CD4-positive, CD25-positive, alpha-beta regulatory T cell (primary cell): ENCODE measurements at places on chromosomes 4 and X. TPM values are rescaled to one million over a fixed set of nuclear protein-coding genes. Genes with fewer than 3 reads are reported as not detected.

ARX gene
- polyA plus RNA-seq = not detected

REPS2 gene
- not detected for polyA plus RNA-seq

PAGE1 gene
- not detected for polyA plus RNA-seq

GAGE2A gene
- polyA plus RNA-seq = not detected

SSX4 gene
- polyA plus RNA-seq = not detected

UGT2B10 gene
- polyA plus RNA-seq = not detected

SLC10A6 gene
- polyA plus RNA-seq = not detected

GPAT3 gene
- polyA plus RNA-seq = 2.5 TPM

PRR32 gene
- polyA plus RNA-seq = not detected

NLRP2B gene
- not detected for polyA plus RNA-seq

AVPR2 gene
- polyA plus RNA-seq = not detected

CLTRN gene
- polyA plus RNA-seq = not detected

TMEM47 gene
- polyA plus RNA-seq = not detected

TCEAL6 gene
- polyA plus RNA-seq = not detected

NAT8L gene
- not detected for polyA plus RNA-seq

HAND2 gene
- not detected for polyA plus RNA-seq

SMIM43 gene
- 1.8 TPM for polyA plus RNA-seq

CDX4 gene
- not detected for polyA plus RNA-seq

C4orf54 gene
- not detected for polyA plus RNA-seq

QRFPR gene
- not detected for polyA plus RNA-seq

TXK gene
- polyA plus RNA-seq = 69.1 TPM

UGT2B17 gene
- not detected for polyA plus RNA-seq

SYN1 gene
- polyA plus RNA-seq = not detected

NDP gene
- not detected for polyA plus RNA-seq

PITX2 gene
- not detected for polyA plus RNA-seq

CFP gene
- 18.7 TPM for polyA plus RNA-seq
